ENCODE measurements at places on chromosomes 11 and 22.

GRCh38 chr22:20786536-20786979 is 12.6 kb downstream of the SERPIND1 start:
- no peak for DNase-seq

DNA sequence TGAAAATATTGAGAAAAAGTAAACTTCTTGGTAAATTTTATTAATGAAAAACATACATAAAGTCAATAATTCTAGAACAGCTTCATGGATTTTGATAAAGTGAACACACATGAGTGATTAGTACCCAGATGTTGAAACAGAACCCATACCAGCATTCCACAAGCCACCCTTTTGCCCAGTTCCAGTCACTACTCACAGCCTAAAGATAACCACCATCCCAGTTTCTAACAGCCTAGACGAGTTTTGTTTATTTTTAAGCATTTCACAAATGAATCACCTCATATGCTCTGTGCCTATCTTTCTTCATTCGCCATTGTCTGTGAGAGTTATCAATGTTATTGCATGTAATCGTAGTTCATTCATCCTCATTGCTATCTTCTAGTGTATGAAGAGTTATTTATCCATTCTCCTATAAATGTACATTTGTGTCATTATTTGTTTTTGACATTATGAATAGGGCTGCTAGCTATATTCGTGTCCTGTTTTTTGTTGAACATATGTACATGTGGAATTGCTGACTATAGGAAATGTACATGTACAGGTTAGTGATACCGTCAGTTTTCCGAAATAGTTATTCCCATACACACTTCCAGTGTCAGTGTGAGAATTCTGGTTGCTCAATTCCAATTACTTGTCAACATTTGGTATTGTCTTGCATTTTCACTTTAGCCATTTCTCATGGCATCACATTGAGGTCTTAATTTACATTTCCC is 44.5 kb upstream of the TEAD1 start:
- DNase-seq: no peak

GRCh38 chr11:57647372-57647771 is 2.3 kb downstream of the YPEL4 start:
- no peak for DNase-seq

DNA sequence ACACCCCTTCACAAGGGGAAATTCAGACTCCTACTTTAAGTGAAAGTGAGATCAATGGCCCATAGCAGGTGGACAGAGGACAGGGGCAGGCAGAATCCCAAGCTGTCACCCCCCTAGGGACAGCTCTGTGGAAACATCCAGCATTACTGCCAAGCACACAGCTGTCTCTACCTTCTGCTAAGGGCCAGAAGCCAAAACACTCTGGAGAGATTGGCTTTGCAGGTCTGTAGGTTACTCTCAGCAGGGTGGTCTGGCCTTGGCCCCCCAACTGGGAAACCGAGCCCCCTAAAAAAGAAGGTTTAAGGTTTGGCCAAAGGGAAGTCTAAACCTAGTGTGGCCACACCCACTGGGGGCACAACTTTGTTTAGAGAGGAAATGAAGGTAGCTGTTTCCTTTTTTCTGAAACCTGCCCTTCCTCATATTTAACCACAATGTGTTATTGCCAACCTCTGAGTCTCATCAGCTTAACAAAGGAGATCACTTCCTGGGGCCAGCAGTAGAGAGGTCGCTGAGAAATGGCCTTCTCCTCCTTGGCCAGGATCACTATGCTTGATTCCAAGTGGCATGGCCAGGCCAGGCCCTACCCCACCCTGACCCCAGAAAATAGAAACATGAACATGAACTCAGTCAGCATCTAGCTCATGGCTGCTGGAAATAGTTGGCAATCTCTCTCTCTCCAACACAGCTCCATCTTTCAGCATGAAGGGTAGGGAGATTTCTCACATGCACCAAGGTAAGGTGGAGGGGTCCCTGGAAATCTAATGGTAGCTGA is 25.9 kb upstream of the SCARF2 start:
- DNase-seq: no peak

- no peak for DNase-seq
Measured at GRCh38 chr11:2263071-2263565, 7.3 kb downstream of the ASCL2 start.

- DNase-seq: no peak
Measured at GRCh38 chr11:105244160-105244825, 104.7 kb upstream of the CARD18 start.

DNA sequence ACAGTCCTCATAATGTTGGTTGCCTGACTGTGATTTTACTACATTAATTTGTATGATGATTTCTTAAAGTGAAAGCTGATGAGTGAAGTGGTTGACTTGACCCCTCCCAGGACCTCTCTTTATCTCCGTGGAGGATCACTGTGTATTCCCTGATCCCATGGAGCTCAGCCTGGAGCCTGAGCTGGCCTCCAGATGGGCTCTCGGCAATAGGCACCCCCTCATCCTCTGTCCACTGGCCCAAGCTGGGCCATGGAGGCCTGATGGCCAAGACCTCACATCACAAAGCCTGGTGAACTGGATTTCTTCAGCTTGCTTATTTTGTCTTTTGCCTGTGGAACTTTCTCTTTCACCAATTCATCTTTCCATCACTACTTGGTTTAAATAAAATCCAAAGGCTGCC is 75.2 kb downstream of the WNT11 start:
- no peak for DNase-seq

DNA sequence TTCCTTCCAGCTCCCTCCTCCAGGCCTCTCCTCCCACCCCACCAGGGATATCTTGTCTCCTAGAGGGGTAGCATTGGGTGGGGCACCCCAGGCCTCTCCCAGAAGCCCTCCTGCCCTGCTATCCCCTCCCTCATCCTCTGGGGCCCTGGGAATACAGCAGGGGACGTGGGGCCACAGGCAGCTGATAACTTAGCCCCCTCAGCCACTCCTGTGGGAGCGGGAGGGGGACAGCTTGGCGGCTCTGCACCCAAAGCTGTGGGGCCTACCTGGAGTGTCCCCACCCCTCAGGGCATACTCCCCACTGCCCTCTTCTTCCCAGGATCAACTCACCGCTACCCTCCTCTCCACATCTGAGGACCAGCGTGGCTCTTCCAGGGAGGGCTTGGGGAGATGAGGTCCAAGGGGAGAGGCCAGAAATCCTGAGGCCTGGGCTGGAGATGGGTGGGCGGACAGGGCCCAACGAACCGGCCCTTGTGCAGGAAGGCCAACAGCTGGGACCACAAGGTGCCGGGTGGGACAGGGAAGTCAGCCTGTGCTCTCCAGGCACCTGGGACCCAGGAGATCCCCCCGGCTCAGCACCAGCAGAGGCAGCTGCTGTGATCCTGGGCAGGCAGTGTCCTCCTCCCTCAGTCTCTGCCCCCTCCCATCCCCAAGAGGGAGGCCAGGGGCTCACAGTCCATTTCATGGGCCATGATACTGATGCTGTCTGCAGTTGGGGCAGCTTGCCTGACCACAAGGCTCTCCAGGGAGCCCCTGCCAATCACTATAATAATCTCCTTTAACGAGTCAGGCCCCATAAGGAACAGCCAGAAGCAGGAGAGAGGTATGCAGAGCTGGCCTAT is 23.2 kb downstream of the NEAT1 start:
- DNase-seq: no peak

DNA sequence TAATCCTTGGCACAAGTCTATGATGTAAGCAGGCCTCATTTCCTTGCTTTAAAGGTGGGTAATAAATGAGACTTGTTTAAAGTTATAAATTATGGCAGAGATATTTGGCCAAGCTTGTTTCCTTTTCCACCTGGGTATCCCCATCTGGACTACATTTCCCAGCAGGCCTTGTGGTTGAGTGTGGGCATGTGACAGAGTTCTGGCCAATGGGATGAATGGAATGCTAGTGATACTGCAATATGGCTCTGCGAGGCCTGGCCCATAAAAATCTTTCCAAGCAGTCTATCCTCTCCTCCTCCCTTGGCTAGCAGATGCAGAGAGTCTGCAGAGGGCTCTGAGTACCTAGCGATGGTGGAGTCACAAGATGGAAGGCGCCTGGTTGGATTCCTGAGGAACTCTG is 102.5 kb downstream of the TIMP3 start:
- no peak for DNase-seq

- DNase-seq: no peak
Measured at GRCh38 chr11:102118937-102119336, 8.7 kb downstream of the YAP1 start.

- DNase-seq: no peak
Measured at GRCh38 chr11:68753300-68753699, 2.0 kb upstream of the TESMIN start.

DNA sequence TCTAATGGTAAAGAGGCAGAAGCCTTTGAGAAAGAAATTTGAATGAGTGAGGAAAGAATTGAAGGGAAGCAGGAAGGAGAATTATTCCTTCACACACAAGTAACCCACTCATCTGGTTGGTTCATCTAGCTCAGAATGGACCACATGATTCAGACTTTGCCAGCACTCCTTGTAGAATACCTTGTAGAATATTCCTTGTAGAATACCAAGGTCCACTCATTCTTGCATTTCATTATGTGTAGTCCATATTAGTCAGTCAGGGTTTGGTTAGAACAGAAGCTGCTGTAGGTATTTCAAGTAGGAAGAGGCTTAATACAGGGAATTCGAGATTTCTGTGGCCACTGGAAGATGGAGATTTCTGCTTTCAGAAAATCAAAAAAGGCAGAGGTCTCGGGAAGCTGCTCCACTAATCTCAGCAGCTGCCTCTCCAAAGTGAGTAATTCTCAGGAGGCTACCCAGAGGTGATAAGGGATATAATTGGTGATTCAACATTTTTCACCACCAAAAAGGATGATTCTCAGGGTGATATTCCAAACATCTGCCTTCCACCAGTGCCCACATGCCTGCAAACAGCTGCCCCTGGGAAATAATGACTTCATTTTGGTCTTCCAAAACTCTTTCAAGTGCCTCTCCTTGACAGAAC is 329.1 kb downstream of the TMEM135 start:
- DNase-seq: no peak

- DNase-seq: no peak
Measured at GRCh38 chr22:25930788-25931310, 188.9 kb downstream of the MYO18B start.

- peak; percentile 15 for DNase-seq
Measured at GRCh38 chr11:129815596-129816461, at the start of gene TMEM45B. Gene TMEM45B (plus strand): TSS chr11:129815848. CDS start chr11:129852483, 36,635 bp downstream.

DNA sequence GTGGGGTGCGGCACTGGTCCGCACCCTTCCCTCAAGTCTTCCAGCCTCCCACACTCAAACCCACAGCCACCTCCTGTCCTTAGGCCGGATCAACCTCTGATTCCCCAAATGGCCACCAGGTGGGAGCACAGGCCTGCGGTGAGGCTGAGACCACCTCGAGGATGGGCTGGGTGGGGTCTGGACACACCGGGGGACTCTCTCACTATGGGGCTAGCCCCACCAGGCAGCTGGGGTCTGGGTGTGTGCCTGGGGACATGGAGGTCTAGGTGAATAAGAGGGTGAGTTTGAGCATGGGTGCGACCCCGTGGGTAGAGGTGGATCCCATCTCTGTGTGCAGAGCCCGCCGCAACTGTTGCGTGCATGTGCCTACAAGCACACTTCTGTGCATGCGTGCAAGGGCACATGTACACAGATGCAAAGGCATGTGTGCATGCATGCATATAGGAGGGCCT is 32.6 kb downstream of the MYO18B start:
- no peak for DNase-seq

- no peak for DNase-seq
Measured at GRCh38 chr11:76762356-76762752, 20.8 kb upstream of the TSKU start.

DNA sequence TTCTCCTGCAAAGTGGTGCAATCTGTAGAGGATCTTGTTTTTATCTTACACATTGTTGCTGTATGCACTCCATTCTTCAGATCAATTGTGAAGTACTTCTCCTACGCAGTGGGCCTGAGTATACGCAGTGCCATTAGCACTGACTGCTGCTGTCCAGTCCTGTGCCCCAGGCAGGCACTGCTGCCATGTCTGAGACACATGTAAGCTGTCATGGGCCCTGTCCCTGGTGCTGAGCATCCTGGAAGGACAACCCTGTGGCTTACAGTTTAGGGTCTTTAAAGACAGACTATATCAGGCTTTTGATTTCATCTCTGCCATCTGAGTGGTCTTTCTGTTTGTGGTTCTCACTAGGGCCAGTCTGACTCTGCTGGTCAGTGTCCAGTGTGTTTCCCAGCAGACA is 44.8 kb upstream of the PTPN5 start:
- DNase-seq: no peak

GRCh38 chr11:20608934-20609333 is 9.5 kb downstream of the SLC6A5 start:
- DNase-seq: no peak

DNA sequence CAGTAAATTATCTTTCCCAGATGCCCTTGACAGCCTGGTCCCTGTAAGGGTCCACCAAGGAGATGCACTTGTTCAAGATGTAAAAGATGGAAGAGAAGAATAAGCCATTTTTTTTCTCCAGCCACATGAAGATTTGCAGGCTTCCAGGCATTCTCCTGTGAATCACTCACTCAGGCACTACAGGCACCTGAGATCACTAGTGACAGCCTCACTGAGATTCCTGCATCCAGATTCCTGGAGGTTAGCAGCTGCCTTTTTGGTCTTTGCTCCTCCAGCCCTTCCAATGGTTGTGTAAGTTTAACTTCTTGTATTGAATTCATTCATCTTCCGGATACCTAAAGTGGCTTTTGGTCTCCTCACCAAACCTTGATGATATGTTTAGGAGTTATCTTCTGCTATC is 630.2 kb upstream of the CADM1 start:
- no peak for DNase-seq

GRCh38 chr11:47541070-47541469 is 11.9 kb downstream of the CELF1 start:
- DNase-seq: no peak

GRCh38 chr22:36981247-36981775 is 37.9 kb downstream of the TST start:
- no peak for DNase-seq

GRCh38 chr11:72821221-72821919 is 7.2 kb downstream of the ATG16L2 start:
- no peak for DNase-seq

GRCh38 chr11:1481861-1482441 is 4.6 kb downstream of the MOB2 start:
- DNase-seq: no peak

DNA sequence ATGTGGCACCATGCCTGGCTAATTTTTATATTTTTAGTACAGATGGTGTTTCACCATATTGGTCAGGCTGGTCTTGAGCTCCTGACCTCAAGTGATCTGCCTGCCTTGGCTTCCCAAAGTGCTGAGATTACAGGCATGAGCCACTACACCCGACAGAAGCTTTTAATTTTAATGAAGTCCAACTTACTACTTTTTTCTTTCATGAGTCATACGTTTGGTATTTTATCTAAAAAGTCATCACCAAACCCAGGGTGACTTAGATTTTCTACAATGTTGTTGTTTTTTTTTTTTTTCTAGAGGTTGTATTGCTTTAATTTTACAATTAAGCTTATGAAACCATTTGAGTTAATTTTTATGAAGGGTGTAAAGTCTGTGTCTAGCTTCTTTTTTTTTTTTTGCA is 34.9 kb downstream of the JRKL start:
- no peak for DNase-seq

GRCh38 chr22:28175730-28176492 is 256.9 kb upstream of the PITPNB start:
- no peak for DNase-seq

DNA sequence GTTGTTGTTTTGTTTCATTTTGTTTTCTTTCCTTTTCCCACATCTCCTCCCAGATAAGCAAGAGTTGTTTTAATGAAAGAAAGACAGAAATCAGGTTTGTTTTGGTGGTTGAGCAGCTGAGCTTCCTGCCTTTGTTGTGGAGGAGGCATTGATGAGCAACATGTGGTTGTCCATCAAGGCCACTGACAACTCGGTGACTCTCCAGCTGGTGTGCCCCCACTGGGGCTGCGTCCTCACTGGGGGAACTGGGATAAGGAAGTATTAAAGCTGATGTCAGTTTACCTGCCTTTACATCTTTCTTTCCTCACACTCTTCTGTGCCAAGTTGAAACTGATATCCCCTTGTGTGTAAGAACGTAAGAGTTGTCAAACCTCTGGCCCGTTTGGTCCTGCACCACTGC is 5.9 kb downstream of the VPS26B start:
- DNase-seq: no peak

Data from left renal cortex interstitium (tissue), 4 donors.